ENCODE measurements at places on chromosomes 2 and 18.

DNA sequence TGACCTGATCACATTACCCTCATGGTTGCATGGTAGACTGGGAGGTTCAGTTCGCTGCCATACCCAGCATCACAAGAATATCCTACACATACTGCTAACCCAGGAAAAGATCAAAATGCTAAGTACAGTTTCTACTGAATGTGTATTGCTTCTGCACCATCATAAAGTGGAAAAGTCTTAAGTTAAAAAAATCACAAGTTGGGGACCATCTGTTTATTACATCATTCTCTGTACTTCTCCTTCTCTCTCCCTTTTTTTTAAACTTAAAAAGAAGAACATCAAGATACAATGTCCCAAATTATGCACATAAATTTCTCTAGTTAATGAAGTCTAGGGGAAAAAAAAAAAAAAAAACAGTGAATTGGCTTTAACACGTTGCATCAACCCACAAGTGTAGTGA is 43.3 kb downstream of the NBAS start:
- DNase-seq: no peak

GRCh38 chr2:37378411-37378810 is 34.0 kb downstream of the QPCT start:
- no peak for DNase-seq

DNA sequence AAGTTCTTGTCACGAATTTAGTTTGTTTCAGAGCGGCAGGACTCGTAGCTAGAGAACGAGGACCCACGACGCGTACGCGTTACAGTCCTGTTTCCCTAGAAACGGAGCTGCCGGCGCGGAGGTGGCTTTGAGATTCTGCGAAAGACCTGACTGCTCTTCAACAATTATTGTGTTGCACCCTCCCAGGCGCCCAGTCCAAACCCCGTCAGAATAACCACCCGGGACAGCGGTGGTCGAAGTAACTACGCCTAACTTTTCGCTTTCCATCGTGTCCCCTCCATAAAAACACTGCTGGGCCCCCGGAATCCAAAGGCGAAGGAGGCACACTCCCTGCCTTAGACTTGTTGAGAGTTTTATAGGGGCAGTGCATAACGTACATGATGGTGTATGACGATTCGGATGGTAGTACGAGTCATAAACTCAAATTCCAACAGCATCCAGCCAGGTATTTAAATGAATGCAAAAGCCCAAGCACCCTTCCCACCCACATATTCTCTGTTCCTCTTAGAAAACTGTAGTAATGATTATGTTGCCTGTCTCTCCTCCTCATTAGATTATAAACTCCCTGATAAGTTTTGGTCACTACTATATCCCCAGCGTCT is 651 bp upstream of the STAM2 start:
- DNase-seq: no peak

DNA sequence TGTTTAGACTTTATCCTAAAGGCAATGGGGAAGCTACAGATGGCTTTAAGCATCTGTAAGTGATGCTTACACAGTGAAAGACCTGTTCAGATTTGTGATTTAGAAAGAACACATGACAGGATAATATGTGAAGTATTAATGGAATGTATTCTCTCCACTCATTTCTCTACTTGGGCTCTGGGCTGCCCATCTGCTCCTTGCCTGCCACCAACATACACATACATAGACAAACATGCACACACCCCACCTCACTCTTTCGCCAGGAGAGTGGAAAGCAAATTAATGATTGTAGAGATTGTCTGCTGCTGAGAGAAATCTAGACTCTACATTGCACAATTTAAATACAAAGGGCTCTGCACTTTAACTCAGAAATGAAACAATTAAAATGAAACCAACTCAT is 61.0 kb upstream of the NFE2L2 start:
- DNase-seq: no peak

GRCh38 chr2:137091704-137092103 is 326.4 kb downstream of the THSD7B start:
- DNase-seq: no peak

DNA sequence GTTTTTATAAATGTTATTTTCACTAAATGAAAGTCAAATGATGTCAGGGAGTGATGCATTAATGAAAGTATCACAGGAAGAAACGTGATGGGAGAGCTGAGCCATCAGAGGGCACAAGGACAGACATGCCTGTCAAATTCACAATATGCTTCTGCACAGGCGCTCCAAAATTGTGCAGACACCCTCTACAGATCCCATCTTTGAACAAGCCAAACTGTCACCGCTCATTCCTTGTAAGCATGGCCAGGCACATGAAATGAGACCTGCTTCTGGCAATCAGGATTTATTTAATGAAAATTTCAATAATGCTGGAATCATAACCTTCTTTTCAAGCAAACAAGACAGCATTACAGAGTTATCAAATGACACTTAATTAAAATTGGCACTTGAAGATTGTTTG is 20.4 kb upstream of the FSHR start:
- DNase-seq: no peak

- DNase-seq: no peak
Measured at GRCh38 chr2:43075811-43076585, 150.4 kb downstream of the ZFP36L2 start.

DNA sequence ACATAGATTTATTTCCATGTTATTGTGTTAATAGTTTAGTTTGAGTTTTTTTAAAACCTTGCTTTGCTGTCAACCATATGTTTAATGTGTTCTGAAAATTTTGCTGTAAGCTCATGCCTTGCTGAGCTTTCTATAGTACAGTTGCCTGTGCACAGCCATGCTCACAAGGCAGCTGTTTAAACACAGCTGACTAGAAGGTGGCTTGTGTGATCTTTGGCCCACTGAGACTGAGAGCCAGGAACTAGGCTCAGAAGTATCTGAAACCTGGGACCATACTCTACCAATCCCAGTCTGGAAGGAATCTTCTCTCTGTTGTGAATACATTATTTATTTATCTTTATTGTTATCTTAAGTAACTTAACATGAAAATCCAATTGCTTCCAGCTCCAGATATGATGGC is 350.5 kb downstream of the KIAA1328 start:
- DNase-seq: no peak

DNA sequence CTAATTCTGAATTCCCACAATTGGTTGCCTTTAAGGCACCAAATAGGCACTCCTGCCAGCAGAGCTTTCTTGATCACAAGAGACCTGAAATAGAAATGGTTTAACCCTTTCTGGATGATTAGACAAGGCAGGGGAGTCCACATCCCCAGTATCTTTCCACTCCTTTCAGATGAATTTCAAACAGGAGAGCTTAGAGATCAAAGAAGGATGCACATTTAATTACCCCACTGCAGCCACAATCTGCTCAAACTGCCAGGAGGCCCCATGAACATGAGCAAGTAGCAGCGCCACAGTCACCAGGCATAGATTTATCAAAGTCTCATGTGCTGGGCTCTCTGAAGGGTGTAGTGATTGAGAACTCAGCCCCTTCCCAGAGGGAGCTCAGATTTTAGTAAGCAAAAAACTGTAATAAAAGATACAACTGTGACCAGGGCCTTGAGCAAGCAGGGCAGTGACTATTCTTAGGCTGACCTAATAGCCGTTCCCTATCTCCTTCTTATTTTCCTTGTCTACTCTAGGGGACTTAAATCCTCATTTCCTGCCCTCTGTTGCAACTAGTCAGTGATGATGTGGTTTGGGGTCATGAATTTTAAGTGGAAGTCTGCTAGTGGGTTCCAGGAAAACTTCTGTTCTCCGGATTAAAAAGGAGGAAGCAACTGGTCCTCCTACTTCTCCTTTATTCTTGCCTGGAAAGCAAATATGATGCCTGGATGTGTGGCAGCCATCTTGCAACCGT is 53.7 kb downstream of the SLC4A3 start:
- no peak for DNase-seq

- no peak for DNase-seq
Measured at GRCh38 chr2:20348542-20348941, 2.1 kb downstream of the PUM2 start.

- no peak for DNase-seq
Measured at GRCh38 chr2:8545695-8546611, 135.9 kb upstream of the ID2 start.
